ENCODE measurements at places on chromosomes 2 and 18.

DNA sequence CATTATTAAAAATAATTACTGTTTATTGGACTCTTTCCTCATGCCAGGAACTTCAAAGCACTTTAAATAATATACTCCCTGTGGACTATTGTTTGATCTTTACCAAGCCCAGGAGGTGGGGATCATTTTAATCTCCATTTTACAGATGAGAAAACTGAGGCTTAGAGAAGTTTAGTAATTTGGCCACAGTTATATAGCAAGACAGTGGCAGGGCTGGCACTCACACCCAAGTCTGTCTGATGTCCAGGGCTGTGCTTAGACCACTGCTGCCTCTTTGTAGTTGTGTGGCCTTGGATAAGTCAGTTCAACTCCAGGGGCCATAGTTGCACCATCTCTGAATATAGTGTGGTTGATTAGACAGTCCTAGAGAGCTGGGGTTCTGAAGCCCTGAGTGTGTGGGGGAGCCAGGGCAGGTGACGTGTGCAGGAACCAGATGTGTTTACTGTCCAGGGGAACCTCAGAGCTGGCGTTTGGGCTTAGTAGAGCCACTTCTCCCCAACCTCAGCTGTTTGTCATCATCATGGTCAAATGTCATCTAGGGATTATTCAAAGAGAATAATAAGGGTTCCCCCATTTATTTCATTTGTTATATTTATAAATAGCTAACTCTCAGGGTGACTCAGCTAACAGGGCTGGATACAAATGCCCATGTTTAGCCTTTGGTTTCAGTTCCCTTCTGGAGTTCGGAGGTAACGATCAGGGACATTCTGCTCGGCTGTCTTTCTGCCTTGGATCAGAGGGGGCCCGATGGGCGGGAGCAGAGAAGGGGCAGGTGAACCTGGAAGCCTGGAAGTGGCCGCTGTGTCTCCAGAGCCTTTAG is 68.0 kb downstream of the BOLA3 start:
- no peak for DNase-seq

GRCh38 chr2:67008155-67008554 is 389.0 kb upstream of the ETAA1 start:
- no peak for DNase-seq

GRCh38 chr2:126878601-126879000 is 20.1 kb upstream of the TEX51 start:
- no peak for DNase-seq

DNA sequence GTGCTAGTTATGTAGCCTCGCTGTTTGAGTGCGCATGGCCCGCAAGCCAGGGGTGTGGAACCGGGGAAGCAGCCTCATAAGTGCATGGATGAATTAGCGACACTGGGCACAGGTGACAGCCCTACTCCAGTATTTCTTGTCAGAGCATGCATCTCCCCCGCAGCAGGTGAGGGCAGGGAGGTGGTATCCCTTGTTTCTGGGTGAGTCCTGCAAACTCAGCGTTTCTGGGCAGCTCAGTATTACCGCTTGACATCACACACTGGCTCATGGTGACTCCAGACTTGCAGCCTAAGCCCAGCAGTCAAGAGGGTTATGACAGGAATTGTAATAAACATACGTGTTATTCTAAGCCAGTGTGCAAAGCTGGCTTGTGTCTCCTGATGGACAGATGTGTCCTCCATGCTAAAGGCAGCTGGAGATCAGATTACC is 2.5 kb downstream of the CABLES1 start:
- no peak for DNase-seq

DNA sequence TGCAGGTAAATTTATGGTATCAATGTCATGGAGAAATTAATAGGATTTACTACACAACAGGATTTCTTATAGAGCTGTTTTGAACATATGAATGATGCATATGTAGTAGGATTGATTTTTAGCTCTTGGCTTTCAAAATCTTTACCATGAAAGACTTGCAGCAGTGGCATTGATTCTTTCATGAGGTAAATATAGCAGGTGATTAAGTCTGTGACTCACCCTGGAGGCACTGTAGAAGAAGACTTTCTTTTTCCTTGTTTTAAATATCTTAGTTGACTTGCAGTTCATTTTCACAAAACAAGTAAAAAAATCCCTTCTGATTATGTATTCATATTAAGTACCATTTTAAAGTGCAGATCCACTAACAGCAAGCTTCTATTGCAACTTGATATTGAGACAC is 463.0 kb downstream of the FBXO15 start:
- DNase-seq, result no peak

DNA sequence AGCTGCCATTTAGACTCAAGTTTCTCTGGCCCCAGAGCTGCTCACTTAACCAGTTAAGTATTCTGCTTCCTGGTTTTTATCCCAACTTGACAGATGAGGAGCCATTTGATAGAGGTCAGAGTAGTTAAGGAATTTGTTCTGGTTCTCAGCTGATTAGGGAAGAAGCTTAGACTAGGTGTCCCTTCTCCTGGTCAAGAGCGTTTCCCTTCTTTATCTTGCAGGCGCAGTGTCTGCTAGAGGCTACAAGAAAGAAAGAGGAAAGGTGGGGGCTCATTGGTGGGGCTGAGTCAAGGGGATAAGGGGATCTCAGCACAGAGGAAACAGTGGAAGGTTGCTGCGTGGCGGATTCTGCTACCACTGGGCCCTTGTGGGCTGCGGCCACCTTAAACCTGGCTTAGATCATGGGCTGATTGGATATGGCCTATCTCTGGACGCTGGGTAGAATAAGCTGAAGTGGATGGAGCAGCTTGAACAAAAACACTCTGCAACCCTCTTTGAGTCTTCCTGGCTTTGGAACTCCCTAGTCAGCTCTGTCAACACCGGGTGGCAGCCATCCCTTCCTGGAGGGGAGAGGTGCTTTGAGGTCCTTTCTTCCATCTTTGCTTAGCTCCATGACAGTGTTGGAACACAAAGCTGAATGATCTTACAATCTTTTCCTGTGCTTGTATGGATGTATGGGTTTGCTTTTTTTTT is 70.8 kb downstream of the QPCT start:
- DNase-seq, result no peak

DNA sequence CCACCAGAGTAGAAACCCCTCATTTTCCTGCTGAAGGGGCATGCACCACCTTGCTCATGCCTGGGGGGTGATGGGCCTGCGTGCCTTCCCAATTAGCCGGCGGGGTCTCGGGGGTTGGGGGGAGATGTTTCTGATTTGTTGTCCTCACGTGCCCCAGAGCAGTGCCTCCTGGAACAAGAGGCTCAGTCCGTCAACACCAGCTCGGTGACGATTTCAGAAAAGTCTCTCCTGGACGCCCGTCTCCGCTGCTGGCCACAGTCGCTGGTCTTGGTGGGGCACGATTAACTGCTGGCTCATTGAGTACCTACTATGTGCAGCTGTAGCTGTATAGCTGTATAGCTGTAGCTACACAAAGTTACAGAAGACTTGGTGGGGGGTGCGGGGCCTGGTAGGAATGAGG is 4.4 kb downstream of the ACKR3 start:
- no peak for DNase-seq

DNA sequence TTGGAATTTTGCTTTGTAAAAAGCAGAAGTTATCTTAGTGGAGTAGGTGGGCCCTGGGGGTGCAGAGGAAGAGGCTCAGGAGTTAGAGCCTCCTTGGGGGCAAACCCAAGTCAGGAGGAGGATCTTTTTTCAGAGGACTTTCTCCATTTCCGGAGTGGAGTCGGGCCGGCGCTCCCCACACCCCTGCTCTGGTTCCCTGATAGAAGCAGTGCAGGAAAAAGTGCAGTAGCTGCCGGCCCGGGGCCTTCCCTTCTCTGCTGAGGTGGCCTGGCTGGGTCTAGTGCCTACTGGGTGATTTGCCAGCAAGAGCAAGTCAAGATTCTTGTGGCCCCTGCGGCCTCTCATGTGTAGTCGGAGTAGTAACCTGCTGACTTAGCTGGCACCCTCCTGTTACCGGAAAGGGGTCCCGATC is 124.2 kb upstream of the HS6ST1 start:
- DNase-seq, result no peak

DNA sequence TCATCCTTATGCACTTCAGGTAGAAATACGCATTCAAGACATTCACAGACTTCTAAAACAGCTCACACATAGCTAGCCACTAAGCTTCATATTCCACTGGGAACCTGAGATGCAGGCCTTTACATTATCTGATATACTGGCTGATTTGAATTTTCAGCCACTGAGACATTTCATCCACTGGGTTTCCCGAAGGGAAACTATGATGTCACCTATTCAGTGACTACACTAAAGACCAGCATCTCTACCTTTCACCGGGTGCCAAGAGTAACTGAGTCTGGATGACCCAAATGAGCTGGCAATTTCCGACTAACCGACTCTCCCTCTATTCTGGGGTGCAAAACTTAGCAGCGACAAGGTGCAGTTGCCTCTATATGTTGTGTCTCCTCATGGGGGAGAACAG is 31.8 kb upstream of the SP140L start:
- no peak for DNase-seq

DNA sequence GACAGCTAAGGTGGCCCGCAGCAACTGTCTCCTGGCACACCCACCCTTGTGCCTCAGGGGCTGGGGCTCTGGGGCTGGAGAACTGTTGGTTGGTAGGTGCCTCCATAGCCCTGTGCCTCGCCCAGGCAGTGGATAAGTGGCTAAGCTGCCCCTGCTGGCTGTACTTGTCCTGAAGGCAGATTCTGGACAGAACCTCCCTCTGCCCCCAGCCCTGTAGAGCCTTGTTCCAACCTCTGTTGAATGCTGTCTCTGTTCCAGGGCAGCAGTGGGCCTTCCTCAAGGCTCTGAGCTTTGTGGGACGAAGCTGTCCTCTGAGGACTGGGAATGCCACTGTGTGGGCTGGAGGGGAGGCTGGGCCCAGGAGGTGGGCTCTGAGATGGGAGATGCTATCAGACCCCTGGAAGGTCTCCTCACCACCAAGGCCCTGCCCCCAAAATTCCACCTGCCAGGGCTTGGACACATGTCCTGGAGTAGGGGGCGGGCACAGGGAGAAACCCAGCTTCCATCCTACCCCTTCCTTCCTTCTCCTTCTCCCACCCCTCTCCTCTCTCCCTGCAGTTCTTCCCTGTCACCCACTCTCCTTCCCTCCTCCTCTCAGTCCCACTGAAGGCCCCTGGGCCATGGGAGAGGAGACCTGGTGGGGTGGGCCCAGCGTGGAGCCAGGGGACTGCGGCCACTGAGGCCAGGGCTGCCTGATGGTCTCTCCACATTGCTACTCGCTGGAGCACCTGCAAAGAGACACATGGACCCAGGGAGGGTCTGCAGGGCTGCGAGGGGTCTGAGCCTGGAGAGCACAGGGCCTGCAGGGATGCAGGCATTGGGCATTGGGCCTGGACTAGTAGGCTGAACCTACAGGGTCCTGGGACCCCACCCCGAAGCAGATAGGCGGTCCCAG is 1.7 kb upstream of the PDCD1 start:
- no peak for DNase-seq

GRCh38 chr2:18186816-18187613 is 308.5 kb downstream of the KCNS3 start:
- DNase-seq, result no peak

DNA sequence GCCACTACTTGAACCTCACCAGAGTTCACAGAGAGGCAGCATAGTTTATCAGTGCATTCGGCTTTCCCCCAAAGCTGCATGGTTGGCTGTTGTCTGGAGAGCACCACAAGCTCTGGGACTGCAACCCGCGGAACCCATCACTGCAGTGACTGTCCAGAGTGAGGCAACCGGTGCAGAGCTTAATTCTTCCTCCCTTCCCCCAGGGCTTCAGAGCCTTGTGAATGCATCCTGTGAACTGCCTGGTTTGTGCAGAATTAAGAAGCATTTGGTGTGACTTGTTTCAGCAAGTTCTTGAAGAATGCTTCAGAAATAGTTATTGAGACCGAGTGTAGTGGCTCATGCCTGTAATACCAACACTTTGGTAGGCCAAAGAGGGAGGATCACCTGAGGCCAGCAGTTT is 99.2 kb upstream of the FOSL2 start:
- no peak for DNase-seq

- no peak for DNase-seq
These were observed 80.8 kb downstream of the DNER start for GRCh38 chr2:229633556-229633955.

DNA sequence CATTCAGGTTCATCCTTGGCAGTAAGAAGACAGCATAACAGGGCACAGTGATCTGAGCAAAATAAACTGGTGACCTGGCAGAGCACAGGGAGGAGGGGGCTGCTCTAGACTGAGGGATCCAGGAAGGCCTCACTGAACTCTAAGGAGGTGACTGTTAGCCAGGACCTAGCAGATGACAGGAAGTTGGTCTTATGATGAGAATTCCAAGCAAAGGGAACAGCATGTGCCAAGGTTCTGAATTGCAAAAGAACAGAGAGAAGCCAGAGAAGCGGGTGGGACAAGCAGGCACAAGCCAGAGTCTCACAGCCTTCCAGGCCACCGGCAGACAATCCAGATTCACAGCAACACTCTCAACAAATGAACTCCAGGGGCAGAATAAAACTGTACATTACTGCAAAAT is 152.7 kb upstream of the PTPRM start:
- DNase-seq, result no peak

GRCh38 chr2:37476411-37476810 is 132.0 kb downstream of the QPCT start:
- DNase-seq, result no peak

DNA sequence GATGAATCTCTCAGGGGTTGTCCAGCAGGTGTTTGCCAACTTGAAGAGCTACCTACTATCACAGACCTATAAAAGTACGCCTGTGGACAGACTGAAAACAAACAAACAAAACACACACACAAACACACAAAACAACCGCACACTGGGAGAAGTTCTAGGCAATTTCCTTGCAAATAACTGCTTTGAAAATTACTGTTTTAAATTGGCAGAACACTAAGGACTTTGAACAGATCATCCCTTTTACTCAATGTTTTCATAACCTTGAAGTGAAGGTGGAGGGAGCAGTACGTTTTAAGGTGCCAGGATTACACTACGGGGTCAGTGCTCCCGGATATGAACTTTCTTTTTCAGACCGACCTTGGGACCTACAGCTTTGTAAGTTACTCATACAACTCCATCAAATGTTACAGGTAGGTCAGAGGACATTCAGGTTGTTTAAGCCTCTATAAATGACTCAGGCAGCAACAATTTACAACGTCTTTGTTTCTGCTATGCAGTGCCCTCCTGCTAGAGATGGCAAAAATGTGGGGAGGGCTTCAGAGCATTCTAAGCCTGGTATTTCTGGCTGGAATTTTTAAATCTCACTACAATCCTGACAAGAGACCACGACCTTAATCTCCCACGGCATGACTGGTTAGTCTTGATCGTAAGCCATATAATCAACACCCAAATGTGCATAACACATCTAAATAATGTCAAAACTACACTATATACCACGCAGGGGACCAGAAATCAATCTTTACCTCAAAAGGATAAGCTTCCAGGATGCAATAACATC is 1.4 kb upstream of the SLC20A1 start:
- DNase-seq, result no peak

- no peak for DNase-seq
These were observed 7.8 kb downstream of the MERTK start for GRCh38 chr2:111905990-111906735.

GRCh38 chr2:239869272-239870155 is 155.6 kb downstream of the NDUFA10 start:
- no peak for DNase-seq

DNA sequence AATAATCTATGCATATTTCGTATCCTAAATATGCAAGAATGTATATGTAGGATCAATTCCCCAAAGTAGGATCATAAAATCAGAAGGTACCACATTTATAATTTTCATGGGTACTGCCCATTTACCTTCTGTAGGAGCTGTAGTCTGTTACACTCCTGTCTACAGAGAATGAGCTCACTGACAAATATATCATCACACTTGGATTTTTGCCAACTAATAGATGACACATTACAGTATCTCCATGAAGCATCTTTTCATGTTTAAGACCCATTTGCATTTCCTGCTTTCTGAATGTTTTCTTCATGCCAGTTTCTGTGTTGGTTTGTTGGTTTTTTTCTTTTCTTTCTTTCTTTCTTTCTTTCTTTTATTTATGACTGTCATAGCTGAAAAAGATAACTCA is 70.9 kb upstream of the EML6 start:
- DNase-seq, result no peak
